ENCODE measurements at places on chromosomes 6 and 20.

DNA sequence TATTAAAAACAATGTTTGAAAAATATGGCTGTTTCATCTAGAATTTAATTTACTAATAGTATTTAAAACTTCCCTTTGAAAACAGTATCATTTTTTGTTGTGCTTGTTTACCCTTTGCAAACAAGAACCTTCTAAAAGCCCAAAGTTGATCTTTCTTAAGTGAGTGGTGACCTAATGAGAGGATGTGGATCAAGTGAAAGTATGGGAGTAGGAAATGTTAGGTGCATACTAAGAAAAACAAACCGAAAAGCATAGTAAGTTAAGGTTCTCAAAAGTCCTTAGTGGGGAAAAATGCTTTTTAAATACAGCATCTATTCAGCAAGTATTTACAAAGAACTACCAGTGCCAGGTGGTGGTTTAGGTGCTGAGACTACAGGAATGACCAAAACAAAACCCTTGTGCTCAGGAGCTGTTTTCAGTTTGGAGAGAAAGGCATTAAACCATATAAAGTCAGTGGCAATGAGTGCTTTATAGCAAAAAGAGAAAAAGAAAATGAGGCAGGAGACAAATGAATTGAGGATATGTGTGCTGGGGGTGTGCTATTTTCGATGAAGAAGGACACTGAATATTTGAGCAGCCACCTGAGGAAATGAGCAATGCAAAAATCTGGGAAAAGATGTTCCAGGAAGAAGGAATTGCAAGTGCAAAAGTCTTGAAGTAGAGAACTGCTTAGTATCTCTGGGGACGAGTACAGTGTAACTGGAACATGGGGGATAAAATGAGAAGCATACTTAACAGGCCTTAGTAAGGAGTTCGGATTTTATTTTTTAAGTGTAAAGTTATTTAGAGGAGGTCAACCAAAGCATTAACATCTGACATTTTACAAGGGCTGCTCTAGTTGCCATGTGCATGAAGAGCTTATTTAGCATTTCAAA is 24.0 kb downstream of the RNF146 start:
- no peak for DNase-seq

DNA sequence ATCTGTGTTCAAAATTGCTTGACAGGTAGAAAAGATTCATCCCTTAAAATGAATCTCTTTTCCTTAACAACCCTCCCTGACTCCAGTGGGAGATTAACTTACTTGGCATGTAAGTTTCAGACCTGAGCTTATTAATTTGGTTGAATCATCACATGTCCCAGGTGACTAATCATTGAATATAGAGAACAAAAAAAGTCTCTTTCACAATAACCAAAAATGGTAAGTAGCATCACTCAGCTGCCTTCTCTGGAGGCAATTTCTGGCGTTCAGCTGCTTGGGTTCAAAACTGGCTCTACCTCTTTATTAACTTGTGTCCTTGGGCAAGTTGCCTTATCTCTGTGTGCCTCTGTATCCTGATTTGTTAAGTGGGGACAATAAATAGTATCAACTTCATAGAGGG is 2.9 kb downstream of the C6orf141 start:
- DNase-seq, result peak; percentile 13

GRCh38 chr20:35077872-35078271 is 14.7 kb downstream of the TRPC4AP start:
- DNase-seq, result no peak

DNA sequence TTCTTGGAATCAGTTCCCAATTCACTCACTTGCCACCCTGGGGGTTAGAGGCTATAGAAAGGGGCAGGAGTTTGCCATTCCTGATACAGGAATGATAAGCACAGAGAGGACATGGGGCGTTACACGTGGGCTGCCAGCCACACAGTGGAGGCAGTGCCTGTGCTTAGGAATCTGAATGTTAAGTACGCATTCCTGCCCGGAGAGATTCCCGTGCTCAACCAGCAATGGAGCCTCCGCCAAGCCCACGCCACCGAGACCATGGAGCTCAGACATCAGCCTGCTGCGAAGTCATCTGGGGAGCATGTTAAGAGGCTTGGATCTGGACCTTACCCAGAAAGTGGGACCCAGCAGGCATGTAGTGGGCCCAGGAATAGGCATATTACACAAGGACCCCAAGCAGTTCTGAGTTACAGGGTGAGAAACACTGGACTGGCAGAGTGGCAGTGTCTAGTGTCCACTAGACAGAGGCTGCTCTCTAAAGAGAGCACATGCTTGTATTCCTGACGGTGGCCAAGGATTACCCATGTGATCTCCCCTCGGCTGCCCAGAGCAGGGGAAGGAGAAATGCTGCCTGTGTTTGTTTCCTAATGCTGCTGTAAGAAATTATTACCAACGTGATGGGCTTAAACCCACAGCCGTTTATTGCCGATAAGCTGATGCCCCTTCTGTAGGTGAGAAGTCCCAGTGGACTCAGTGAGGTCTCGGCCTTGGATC is 138.2 kb downstream of the BMP7 start:
- no peak for DNase-seq

GRCh38 chr6:41103847-41104246 is 31.1 kb downstream of the NFYA start:
- no peak for DNase-seq

GRCh38 chr6:148578489-148578814 is 168.4 kb upstream of the UST start:
- no peak for DNase-seq

DNA sequence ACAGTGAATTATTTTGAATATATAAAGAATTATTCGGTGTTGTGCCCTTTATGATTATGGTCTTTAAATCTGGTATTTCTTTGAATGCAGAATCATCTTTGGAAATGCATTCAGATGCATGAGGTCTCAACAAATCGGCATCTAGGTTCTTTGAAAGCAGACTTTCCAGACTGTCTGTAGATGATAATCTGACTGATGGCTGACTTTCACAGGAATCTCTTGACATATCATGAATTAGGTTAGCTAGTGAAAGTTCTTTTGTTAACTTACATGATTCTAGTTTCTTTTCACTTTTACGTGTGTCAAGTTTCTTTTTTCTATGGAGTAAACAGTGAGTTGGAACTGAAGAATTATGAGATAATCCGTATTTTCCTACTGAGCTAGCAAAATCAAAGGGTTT is 17.1 kb downstream of the HBS1L start:
- no peak for DNase-seq

GRCh38 chr6:137016356-137016755 is 28.4 kb downstream of the IL20RA start:
- no peak for DNase-seq

- DNase-seq, result no peak
Measured at GRCh38 chr6:108961077-108961476, 112.9 kb downstream of the ARMC2 start.

DNA sequence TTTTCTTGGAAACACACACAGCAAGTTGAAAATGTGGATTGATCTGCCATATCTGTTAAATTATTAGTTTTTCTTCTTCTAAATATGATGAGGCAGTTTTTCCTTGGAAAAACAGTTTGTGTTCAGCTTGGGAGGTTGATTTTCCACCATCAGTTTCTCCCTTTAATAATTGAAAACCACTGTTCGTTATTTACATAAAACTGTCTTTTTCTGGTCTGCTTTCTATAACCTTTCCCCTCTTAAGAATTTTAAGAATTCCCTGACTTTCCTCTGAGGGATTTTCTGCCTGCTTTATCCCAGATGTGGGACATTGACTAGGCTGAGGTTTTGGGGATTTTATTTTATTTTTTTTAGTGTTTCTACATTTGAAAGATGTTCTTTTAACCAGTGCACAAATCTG is 27.2 kb downstream of the DSE start:
- DNase-seq, result no peak

GRCh38 chr6:1415416-1416063 is 26.2 kb downstream of the FOXF2 start:
- no peak for DNase-seq

DNA sequence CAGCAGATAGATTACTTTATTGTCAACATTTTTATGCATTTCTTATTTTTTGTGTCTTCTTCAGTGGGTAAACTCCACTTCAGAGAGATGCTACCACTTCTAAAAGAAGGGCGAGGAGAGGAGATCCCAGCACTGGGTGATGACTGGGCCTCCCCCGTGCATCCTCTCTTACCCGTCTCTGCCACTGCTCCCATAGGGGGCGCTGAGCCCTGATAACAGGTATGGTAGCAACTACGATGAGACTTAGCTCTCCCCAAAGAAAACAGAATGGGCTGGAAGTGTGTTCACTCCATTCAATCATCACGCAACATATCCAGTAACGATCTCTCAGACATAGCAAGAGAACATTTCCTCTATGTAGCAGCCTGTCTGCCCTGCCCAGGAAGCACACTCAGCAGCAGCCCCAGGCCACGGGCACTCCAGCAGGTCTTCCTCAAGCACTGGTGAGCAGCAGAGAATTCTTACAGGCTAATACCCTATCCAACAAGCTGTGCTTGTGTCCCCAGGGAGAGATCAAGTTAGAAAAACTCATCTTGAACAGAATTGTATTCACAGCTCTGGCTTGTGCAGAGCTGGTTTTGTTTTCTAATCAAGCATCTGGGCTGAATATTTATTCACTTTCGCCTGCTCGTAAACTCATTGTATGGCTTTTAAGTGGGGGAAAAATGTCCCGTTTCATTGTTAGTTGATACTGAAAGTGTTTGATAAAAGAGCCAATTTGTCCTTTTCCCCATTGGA is 533.1 kb upstream of the CDH4 start:
- DNase-seq, result no peak

DNA sequence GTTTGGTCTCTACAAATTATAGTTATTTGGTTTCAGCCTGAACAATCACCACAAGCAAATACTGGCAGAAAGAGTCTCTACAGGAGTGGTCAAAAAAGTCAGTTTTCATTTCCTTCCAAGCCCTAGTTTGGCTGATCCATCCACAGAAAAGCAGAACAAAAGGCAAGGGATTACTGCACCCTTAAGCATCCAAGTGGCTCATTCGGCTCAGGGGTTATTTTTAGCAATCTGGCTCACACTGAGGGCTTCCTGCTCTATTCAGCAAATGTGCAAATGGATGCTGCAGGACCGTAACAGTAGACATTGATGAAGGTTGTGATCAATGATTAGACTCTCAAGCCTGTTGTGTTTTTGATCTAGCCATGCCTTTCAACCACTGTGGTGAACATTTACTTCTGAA is 62.2 kb upstream of the FABP7 start:
- peak; percentile 15 for DNase-seq

- DNase-seq, result no peak
Measured at GRCh38 chr20:25005220-25005619, 12.7 kb upstream of the APMAP start.

- DNase-seq, result no peak
Measured at GRCh38 chr6:150304429-150304828, 64.4 kb upstream of the IYD start.

DNA sequence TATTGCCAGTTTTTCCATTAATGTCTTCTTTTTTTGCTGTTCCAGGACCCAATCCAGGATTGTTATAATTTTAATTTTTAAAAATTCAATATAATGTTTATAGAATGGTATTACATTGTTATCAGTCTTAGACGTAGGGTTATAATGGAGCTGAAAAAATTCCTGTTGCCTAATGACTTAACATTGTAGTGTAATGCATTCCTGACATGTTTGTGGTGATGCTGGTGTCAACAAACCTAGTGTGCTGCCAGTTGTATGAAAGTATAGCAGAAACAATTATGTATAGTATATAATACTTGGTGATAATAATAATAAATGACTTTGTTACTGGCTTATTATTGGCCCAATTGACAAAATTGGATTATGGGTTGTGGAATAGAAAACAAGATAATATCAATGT is 30.4 kb downstream of the KIZ start:
- peak; percentile 21 for DNase-seq

DNA sequence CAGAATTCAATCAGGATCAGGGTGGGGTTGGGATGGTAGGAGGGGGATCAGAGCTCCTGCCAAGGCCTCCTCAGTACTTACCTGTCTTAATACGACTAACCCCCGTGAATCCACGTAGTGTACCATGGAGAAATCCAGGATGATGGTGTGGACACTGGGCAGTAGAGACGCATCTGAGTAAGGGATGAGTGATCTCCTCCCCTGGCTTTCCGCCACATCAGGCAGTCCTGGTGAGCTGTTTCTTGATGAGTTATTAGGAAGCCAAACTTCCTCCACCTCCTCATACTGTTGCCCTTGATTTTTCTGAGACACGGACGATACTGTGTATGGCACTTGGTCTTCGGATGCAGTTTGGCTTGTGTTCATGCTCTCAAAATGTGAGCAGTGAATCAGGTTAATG is 34.2 kb upstream of the SRPK1 start:
- DNase-seq, result no peak

GRCh38 chr6:42333612-42334011 is 116.0 kb upstream of the MRPS10 start:
- no peak for DNase-seq

GRCh38 chr6:30724906-30725667 is 4.9 kb downstream of the TUBB start:
- no peak for DNase-seq

Data from AG08396 (cell line).